Stimulated activated effector memory CD8-positive, alpha-beta T cell treated with anti-CD3 and anti-CD28 coated beads, Interleukin-12 subunit alpha, Interleukin-12 subunit beta, amount 100 ng/mL, for 72 hours (primary cell): ENCODE measurements at places on chromosomes 11 and 22.
A peak's percentile ranks its signal among the peaks of the same experiment; 100 is the strongest.

DNA sequence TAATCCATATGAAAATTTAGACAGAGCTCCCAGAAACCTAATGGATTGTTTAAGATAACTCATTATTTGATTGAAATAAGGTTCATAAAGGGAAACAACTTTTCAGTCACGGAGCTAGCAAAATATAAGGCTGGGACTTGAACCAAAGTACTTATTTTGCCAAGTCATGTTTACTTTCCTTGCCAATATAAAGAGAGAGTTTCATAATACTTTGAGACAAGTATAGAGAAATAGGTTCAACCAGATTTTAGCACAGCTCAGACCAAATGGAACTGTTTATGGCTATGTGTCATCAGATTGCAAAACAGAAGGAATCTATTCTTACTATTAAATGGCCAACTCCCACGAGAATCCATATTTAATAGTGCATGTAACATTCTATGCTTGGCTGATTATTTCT lies 1517.5 kb upstream of the TENM4 start:
- DNase-seq, result no peak

DNA sequence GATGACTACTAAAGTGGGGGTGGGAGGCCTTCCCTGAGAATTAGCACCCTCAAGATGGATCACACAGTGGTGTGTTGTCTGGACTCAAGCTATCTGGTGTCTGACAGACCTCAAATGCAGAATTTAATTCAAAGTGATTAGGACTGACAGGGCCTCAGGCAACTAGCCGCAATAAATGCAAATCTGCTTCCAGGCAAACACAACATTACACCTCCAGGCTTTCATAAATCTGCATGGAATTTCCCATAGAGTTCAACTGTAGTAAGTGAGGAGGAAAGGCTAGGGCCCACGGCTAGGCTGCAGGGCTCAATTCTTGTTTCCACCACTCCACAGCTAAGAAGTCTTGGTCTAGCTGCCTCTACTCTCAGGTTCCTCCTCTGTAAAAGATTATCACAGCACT lies 331.4 kb downstream of the LARGE1 start:
- no peak for DNase-seq

DNA sequence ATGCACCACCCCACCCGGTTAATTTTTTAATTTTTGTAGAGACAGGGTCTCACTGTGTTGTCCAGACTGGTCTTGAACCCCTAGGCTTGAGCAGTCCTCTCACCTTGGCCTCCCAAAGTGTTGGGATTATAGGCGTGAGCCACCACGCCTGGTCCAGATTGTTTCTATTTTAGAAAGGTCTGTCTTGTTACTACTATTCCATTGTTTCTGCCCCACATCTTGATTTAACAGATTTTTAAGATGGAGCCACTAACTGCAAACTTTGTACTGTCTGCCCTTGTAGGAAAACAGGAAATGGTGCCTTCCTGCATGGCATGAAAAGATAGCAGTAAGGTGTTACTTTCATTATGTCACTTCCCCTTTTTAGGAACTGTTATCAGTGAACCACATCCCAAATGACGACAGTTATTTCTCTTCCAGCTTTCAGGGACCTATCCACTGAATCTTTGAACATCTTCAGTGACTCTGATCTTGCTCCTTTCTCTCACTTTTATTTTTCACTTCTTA lies 23.2 kb downstream of the TAF1D start:
- no peak for DNase-seq

GRCh38 chr11:76510060-76511047 lies 65.5 kb downstream of the EMSY start:
- DNase-seq, result no peak

DNA sequence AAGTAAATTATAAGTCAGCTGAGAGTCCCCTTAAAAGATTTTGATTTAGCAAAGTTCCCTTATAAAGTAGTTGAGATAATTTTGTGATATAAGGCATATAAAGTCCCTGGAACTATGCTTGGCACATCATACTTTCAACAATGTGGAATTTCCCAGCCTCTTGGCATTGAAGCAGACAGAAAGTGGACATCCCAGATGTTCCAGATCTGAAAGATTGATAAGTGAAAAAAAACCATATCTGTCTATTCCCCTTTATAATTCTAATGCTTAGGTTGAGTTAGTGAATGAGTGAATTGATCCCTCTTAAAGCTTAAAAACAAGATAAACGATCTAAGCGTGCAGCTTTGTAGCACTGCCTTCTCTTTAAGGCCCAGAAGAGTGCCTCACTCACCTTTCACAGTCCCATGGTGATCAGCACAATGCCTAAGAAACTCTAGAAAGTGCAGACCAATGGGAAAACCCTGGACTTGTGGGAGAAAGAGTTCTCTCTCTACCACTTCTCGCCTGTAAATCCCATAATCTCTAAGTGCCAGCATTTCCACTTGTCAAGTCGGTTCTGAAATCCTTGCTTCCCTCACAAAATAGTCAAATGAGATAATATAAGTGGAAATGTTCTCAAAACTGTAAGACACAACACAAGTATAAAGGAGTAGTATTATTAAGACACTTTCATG lies 17.8 kb downstream of the FIBIN start:
- no peak for DNase-seq

- no peak for DNase-seq
Measured at GRCh38 chr11:32400196-32400595, 35.1 kb downstream of the WT1 start.

GRCh38 chr22:47374273-47374771 lies 611.9 kb downstream of the TBC1D22A start:
- no peak for DNase-seq

DNA sequence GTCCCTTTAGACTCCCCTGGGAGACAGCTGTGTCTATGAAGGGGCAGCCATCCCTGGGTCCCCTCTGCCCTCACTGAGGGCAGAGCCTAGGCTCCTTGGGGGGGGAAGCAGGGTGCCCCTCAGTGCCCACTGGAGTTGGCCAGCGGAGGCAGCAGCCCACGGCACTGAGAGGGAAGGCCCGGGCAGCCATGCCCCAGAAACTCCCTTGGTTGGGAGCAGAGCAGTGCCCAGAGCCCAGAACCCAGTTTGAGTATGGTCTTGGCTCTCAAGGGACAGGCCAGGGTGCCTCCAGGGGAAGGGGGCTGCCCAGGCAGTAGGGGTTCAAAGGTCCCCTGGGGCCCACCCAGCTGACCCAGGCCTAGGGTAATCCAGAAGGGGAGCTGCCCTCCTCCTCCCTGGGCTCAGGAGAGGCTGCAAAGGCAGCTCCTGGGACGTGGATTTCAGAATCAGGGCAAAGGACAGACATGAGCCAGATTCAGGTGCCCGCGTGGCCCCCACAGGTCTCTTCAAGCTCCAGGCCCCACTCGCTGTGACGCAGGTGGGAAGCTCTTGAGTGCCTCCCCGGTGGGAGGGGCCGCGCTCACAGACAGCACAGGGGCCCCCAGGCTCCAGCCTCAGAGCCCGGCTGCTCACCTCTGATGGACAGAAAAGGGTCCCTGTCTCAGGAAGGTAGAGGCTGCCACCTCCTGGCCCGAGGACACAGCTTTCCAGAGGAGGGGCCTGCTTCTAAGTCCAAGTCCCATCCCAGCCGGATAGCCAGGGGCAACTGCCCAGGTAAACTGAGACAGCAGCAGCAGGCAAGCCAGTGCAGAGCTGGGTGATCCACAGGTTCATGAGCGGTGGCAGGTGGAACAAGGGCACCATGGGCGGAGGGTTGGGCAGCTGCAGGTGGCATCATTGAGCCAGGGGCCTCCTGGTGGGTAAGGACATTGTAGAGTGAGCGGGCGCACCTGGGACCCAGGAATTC lies 2.6 kb downstream of the C11orf21 start:
- no peak for DNase-seq

DNA sequence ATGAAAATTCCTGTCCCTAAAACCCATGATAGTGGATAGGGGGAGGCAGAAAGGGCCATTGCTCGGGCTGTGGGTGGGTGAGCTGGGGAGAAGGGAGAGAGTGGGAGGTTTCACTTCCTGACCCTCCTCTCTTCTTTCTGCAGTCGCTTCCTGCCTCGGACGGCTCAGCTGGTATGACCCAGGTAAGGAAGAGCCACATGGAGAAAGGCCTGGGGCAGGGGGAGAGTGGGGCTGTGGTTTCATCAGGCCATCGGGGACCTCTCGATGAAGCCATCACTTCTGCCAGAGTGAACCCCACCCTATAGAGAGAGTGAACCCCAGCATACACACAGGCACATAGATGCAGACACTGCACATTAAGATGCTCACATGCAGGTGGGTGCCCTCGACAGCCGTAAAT lies 12.6 kb downstream of the CD5 start:
- no peak for DNase-seq

GRCh38 chr11:44286268-44286880 lies 23.6 kb downstream of the ALX4 start:
- peak; percentile 74 for DNase-seq
